ENCODE measurements at places on chromosomes 13 and 19. TPM values are rescaled to one million over a fixed set of nuclear protein-coding genes. Genes with fewer than 3 reads are reported as not detected.

The SH3GL1 gene
- 19.1 TPM for total RNA-seq

The WASF3 gene
- total RNA-seq: 11.5 TPM

The UGGT2 gene
- total RNA-seq: 12.9 TPM

The NTF4 gene
- not detected for total RNA-seq

DNA sequence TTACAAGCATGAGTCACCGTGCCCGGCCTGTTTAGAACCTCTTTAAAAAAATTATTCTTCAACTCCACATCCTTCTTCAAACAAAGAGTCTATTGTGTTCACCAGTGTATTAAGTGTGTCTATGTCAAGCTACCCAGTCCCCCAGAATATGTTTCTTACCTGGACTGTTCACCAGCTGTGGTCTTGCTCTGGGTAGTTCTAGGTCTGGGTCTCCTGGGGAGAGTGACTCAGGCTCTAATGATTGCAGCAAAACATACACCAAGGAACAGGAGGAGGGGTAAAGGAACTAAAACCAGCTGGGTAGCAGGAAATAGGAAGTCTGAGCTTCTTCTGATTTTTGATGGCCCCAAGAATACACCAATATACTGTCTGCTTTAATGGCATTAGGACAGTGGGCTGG, at the start of gene FPR1:
Gene FPR1, minus strand, starts transcription at position 224 of the 400 bp plus-strand sequence. CDS start 4,884 bp downstream, outside the sequence.
- DNase-seq: no peak

DNA sequence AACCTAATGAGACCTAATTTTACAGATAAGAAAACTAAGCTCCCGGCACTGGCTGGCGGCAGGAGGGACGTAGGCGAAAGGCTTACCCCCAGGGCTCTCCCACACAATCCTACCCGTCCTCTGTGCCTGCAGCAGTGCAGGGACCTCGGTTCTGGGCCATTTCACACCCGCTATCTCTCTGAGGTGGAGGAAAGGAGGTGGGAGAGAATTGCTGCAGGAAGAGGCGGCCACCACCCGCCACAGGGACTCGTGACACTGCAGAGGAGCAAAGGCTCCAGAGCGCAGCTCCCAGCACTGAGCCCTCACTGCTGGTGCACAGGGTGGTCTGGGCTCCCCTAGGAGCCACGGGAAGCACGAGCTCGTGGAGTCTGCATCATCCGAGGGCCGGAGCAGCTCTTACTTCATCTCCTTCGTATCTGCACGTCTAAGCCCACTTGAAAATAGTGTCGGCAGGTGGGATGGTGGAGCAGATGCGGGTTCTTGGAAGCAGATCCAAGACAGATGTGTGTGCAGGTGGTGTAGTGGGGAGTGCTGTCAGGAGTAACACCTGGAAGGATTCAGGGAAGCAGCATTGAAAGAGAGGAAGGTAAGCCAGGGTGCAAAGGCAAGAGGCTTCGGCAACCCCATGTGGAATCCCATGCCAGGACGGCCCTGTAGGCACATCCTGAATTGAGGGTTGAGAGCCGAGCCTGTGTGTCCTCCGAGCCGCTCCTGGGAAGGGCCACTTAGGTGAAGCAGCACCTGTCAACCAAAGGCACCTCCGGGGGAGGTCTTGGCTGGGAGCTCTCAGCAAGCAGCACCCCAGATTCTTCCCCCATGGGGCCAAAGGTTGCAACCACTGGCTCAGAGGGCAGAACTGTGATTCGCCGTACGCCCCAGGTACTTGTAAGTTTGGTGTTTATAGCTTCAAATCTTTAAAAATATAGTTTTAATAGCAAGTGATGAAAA, 115.8 kb upstream of the SPACA7 start:
- DNase-seq: no peak

DNA sequence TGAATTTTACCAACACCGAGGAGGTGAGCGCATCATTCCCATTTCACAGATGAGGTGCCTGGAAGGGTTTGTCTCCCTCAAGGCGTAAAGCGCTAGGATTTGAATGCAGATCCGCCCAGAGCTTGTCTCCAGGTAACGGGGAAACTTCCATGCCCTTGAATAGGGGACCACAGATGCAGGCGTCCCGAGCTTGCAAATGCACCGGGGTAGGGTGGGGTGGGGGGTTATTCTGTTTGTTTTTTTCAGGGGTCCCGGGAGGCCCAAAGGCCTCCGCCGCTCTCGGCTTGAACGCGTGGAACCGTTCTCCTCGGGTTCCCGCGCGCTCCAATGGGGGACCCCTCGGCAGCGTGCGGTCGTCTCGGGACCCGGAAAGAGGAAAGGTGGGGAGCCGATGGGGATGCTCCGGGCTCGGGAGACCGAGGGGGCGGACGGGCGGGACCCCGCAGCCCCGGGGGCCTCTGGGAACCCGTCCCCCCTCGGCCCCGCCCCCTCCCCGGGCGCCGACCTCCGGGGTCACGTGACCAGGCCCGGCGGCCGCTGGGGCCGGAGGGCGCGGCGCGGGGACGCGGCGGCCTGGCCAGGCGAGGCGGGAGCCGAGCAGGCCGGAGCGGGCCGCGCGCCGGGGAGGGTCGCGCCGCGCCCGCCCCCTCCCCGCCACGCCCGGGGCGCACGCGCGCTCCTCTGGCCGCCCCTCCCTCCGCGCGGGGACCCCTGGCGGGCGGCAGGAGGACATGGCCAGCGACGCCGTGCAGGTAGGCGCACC, at the start of gene PKN1:
Gene PKN1, plus strand, starts transcription at position 516 of the 763 bp plus-strand sequence. Its CDS starts 216 bp downstream, at position 732.
- peak; percentile 87 for DNase-seq

- DNase-seq: no peak
Measured at GRCh38 chr13:64540468-64540867, 2689.7 kb downstream of the PCDH9 start.

- DNase-seq: no peak
Measured at GRCh38 chr13:40982772-40983171, 36.3 kb downstream of the ELF1 start.

- DNase-seq: no peak
Measured at GRCh38 chr19:6765738-6766356, 1.4 kb downstream of the SH2D3A start.

- no peak for DNase-seq
Measured at GRCh38 chr13:102597029-102597961, 509 bp downstream of the TPP2 start.

DNA sequence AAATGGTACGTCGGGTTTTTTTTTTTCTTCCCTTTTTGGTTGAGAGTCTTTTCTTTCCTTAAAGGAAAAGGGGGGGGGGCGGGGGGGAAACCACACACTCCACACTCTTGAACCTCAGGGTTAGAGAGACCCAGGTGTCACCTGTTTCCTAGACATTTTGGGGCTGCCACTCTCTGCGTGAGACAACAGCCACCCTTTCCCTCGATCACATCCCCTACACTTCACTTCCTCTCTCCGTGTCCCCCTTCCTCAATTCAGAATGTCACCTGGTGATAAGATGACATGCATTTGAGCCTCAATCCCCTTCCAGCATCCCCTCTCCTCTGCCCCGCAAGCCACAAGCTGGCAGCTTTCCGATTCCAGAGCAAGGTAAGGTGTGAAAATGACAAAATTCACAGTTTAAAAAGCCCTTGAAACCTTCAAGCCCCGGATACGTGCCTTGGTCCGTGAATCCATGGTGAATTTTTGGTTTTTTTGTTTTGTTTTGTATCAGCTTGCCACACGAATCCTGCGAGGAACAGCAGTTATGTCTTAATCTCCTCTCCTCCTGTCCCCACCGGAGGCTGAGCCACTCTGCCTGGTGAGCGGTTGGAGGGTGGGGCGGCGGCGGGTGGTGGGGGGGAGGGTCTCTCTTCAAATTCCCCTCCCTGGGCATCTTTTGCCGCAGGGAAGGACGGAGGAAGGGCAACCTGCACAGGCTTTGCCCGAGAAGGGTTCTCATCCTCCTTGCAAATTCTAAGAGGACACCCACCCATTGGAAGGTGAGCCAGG, 4.2 kb downstream of the PTPRS start:
- DNase-seq: no peak

DNA sequence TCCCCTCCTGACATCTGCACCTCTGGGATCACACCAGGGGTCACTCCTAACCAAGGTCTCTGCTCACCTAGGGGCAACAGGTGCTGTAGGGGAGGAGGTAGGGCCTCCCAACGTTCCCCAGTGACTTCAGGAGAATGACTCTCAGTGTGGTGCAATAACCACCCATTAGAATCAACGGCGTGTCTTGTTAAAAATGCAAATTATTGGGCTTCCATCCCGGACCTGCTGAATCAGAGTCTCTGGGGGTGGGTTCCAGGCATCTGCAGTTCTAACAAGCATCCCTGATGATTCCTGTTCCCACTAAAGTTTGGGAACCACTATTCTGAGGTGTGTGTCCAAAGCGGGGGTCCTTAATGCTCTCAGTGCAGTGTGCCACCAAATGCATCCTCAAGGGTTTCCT, 84.6 kb downstream of the CRYL1 start:
- DNase-seq: no peak

Data from left ventricle myocardium superior (tissue), 1 donor.